ENCODE measurements at places on chromosomes 6 and 20.

DNA sequence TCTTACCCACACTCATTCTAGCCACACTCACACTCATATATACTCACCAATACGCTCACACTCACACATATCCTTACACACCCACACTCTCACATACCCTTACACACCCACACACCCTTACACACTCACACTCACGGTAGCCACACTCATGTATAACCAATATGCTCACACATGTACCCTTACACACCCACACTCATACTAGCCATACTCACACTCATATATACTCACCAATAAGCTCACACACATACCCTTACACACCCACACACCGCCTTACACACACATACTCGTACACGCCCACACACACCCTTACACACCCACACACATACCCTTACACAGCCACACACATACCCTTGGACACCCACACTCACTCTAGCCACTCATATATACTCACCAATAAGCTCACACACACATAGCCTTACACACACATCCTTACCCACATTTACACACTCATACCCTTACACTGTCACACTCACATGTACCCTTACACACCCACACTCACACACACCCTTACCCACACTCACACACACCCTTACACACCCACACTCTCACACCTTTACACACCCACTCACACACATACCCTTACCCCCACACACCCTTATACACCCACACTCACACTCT, 192.5 kb upstream of the SNX9 start:
- DNase-seq, result no peak

DNA sequence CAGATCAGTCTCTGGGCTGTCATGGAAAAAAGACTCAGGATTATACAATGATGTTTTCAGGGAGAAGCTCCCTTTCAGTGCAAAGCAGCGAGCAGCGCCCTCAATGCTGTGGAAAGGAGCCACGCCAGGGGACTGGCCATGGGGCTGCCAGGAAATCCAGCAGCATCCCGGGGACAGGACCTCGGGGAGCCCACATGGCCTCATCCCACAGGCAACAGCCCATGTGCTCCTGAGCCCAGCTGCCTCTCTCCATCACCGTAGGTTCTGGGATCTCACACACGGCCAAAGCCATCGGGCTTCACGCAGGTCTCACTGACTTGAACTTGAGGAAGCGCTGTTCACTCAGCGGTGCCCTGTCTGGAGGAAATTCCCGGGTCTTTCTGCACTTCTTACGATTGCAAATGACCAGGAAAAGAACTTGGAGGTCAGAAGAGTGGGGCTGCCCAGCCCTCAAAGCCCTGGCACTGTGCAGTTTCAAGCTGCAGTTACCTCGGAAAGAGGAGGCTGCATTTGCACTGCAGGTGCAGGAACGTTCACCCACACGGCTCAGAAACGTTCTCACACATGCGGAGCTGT, 125.9 kb upstream of the THBS2 start:
- DNase-seq, result no peak

- no peak for DNase-seq
Measured at GRCh38 chr6:24909241-24910216, 26.2 kb downstream of the RIPOR2 start.

- no peak for DNase-seq
Measured at GRCh38 chr6:56364431-56364826, 117.0 kb upstream of the COL21A1 start.

DNA sequence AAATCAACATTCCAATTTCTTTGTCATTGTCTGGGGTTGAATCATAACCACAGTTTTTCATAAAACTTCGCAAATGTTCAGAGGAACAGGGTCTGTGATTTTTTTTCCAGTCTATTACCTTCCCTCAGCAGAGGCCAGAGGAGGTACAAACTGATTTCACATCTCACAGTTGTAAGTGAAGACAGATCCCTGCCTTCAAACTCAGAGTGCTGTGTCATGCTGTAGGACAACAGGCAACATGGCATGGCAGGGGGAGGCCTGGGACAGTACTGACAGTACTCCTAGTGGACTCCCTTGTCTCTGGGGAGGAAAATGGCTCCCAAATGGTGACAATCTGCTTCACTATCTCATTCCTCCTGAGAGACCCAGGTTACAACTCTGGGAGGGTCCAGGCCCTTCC, 308.6 kb downstream of the CDC5L start:
- no peak for DNase-seq

DNA sequence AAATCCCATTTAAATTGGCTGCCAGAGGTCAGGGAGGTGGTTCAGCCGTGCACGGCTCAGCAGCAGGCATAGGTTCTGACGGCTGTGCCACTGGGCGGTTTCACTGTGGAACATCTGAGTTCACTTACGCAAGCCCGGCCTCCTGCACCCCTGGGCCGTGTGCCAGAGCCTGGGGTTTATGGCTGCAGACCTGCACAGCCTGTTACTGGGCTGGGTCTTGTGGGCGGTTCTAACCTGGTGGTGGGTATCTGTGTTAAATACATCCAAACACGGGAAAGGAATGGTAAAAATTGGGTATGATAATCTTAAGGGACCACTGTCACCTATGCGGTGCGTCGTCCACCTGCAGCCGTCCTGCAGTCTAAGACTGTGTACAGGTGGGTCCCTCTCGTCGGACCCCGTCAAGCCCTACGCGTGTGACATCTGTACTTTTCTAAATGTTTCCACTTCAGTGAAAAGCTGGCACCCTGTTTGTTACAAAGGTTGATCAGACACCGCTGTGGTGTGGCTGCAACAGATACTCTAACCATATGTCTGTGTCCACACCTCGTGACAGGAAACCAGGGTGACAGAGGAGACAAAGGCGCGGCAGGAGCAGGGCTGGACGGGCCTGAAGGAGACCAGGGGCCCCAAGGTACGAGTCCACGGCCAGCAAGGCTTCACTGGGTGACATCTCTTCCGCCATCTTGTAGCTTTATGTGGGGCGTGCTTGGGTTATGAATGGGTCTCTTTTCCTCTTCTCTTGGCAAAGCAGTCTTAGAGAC, 21.5 kb downstream of the COL9A3 start:
- no peak for DNase-seq

DNA sequence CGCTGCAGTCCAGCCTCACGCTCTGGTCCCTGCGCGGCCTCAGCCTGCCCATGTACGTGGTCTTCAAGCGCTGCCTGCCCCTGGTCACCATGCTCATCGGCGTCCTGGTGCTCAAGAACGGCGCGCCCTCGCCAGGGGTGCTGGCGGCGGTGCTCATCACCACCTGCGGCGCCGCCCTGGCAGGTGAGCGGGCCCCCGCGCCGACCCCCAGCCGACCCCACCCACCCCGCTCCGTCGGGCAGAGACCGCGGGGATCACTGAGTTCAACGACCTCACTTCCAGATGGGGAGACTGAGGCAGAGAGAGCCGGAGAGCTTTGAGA, 545 bp downstream of the SLC35D3 start:
- DNase-seq, result no peak

DNA sequence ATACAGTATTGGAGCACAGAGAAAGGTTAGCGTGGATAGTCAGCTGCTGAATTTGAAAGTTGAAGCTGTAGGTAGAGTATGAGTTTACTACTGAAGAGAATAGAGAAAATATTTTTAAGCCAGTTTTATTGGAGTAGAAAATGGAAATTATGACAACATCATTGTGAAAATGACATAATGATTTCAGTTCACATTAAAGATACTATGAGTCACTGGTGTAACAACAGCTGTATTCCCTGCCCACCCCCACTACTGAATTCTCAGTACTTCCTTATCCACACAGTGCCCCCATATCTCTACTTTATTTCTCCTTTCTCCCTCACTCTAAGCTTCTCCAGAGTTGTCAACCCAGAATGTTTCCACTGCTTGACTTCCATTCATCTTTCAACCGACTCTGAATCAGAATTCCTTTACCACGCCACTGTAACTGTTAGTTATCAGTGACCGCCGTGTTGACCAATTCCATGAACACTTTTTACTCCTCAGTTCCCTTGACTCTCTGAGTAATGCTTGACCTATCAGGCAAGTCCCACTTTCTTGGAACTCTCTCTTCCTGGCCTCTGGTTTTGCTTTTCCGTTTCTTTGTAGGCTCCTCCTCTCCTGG, 139.6 kb downstream of the AIG1 start:
- no peak for DNase-seq

DNA sequence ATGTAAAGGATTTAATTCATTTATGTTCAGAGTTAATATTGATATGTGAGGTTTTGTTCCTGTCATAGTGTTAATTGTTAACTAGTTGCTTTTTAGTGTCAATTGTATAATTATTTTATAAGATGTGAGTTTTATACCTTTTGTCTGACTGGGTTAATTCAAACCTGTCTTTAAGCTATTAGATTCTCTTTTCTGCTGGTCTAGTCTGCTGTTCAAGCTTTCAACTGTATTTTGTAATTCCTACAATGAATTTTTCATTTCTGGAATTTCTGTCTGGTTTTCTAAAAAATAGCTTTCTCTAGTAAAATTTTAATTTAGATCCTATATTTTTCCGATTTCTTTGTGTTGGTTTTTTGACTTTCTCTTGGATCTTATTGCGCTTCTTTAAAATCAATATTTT, 26.5 kb downstream of the IGF2R start:
- DNase-seq, result no peak

GRCh38 chr6:100663219-100663863, 198.6 kb upstream of the SIM1 start:
- DNase-seq, result no peak

DNA sequence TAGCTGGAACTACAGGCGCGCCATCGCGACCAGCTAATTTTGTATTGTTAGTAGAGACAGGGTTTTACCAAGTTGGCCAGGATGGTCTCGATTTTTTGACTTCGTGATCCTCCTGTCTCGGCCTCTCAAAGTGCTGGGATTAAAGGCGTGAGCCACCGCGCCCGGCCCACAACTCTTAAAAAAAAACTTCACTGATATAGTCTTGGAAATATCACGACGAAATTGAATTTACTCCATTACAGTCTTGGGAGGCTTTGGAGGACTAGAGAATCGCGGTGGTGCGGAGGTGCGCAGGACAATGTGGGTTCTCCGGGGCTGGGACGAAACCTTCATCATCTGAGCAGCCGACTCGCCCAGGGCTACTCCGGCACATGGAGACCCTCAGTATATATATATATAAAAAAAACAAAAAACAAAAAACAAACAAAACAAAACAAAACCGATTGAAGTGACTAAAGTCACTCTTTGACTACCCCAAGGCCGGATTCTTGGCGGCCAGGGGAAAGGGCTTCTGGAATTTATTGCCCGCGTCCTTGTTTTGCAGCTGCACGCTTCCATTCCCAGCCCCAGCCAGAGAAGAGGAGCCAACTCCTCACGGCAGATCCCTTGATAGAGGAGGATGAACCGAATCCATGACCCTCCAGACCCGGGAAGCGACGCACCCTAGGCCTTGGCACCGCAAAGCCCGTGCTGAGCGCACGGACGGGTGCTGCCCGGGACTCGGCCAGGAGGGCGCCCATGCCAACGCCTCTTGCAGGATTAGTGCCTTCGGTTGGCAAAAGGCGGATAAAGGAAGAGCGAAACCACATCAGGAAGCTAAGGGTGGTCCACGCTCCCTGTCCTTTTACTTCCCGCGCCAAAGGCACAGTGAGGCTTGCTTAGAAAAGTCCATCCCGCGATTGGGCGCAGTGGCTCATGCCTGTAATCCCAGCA, 1.7 kb upstream of the GCM2 start:
- no peak for DNase-seq

GRCh38 chr6:75746221-75746620, 2.8 kb upstream of the MYO6 start:
- DNase-seq, result no peak

- no peak for DNase-seq
Measured at GRCh38 chr20:58048096-58048702, 180.3 kb downstream of the ANKRD60 start.

GRCh38 chr20:45752746-45753145, 30.6 kb downstream of the SPINT4 start:
- DNase-seq, result no peak

DNA sequence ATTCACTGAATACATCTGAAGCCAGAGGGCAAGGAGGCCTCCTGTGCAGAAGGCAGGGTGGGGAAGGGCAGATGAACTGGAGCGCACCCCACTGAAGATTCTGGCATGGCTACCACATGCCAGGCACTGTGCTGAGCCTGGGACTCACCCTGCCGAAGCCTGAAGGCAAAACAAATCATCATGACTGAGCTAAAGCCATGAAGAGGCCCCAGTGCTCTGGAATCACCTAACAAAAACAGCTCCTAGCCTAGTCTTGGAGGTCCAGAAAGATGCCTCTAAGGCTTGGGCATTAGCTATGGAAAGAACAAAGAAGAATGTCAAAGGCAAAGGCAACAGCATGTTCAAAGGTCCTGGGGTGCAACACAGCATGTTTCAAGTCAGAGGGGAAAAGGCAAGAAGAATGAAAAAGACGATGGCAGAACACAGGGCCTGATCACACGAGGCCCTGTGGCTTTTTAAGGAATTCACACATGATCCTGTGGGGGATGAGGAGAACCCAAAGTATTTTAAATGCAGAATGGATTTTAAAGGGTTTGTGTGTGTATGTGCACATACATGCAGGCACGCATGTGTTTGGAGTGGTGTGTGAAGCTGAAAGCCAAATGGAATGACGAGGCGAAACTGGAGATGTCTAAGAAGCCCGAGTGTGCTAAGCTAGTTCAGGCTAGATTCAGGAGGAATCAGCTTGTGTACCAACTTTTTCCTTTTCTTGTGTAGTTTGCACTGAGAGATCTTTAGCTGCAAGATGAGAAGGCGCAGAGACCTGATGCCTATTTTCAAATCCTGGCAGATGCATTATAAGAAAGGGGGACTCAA, 261.4 kb downstream of the ZNF217 start:
- no peak for DNase-seq
